Stimulated activated CD4-positive, alpha-beta T cell treated with anti-CD3 and anti-CD28 coated beads, Interleukin-1b, Interleukin-23, amount 100 ng/mL, for 24 hours (primary cell): ENCODE measurements at places on chromosomes 4 and X.

GRCh38 chr4:55635282-55635681 is 816 bp downstream of the NMU start:
- DNase-seq, result no peak

DNA sequence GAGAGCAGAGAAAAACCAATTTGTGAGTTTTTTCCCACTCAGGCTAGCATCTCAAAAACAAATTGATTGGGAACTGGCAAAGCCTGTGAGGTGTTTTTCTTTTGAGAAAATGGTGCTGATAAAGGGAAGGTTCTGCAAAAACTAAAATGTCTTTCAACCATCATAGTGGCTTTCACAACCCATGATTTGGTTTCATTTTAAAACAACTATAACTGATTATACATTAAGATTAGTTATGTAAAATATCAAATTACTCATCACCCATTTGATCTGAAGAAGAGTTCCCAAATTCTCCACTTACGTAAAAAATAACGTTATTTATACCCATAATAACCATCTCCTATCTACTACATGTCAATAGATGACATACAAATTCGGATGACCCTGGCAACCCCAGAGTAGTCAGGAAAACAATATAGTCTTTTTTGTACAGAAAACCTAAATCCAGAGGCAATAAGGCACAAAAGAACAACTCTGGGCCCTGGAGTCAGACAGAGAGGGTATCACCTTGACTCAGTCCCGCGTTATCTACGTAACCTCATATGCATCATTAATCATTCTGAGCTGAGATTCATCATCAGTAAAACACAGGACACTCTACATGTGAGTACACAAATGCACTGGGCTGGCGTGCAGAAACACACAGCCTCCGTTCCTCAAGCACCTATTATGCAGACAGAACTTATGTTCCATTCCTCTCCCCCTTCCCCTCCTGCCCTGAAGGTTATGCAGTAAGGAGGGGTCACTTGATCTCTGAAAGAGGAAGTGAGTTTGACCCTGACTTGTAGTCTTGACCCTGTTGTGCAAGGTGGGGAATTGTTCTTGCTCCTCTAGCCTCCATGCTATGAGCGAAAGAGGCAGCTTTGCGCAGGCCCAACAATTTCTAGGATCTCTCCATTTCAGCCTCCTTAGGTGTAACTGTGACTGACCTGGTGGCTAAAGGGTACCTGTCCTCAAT is 82.2 kb downstream of the SLC9A7 start:
- DNase-seq, result no peak

GRCh38 chr4:9898596-9899305 is 117.3 kb downstream of the DRD5 start:
- DNase-seq, result no peak

DNA sequence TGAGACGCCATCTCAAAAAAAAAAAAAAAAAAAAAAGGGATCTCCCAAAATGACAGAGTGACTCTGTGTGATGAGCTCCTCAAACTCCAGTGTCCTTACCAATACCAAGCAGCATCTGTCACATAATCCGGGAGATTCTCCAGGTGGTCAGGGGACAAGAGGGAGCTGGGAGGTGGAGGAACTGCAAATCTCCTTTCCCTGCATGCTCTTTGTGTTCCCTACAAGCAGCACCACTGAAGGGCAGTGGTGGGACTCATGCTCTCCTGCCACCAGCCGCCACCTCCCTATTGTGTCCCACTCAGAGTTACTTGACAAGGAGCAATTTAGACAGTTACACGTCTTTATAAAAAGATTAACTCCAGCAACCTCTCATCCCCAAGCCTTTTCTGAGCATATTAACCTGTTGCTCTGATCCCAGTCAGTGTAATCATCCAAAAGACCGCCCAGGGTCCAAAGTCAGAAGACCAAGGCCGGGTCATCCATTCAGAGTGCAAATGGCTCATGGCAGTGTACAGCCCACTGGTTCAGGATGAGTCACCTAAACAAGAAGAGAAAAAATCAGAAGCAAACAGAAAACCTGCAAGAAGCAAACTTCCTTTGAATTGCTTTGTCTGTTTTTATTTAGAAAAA is 23.6 kb downstream of the MGST2 start:
- no peak for DNase-seq

GRCh38 chrX:18893536-18893935 is 90.4 kb downstream of the PHKA2 start:
- no peak for DNase-seq

DNA sequence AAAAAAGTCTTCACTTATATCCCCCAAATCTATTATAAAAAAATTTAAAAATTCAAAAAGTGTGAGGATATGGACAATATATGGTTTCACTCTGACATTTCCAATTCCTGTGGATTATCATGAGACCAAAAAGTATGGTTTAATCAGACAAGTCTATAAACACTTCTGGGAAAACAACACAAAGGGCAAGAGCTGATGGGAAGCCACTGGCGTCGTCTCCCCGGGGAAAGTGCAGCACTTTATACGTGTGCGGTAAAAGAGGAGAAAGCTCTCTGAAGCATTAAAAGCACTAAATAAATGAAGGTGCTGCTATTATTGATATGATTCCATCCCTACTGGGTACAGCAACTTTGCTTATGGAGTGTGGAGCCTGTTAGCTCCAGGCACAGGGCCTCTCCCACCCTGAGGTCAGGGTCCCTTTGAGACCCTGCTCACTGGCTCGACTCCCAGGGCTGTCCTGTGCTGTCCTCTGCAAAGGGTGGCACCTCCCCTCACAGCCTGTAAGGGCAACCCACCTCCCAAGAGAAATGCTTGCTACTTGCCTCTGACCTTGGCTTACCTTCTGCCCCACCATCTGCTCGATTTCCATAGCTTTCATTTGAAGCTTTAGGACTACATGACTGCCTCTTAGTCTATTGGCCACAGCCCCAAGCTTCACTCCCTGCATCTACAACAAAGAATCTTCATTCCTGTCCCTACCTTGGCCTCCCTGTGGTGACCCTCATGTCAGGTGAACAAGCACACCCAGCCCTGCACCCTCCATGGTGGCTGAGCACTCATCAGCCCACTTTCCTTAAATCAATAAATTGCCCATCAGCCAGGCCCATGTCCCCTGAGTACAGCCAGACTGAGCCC is 248.6 kb downstream of the HNRNPD start:
- no peak for DNase-seq

DNA sequence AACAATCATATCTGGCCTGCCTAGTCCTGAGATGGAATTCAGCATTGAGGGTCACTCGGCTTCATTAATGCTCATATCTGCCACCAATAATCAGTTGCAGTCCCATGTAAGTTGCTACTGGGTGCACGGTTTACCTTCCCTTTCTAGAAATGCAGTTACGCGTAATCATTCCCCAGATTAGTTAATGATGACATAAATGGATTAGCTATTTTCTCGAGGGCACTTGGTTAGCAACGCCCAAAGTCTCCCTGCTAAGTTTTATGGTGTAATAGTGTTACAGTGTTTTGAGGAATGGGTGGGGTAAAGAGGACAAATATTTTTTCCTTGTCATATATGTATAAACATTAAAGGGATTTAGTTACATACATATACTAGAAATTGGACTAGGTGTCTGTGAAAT is 118.8 kb downstream of the MID1 start:
- DNase-seq, result no peak

- no peak for DNase-seq
Observed at GRCh38 chr4:184282895-184283654, 65.4 kb upstream of the ENPP6 start.

GRCh38 chr4:2961811-2962441 is 1.3 kb downstream of the NOP14 start:
- DNase-seq, result peak; percentile 46

DNA sequence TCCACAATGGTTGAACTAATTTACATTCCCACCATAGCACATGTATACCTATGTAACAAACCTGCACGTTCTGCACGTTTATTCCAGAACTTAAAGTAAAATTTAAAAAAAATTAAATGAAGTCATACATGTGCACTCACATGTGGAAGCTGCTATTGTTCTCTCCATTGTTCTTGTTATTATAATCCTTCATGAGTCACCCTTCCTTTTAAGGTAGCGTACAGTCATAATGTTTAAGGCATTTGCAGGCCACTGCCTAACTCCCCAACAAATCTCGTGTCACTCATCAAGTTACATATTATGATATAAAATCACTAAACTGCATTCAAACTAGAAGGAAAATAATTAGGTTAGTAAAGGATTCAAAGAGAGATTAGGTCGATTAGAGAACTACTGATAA is 63.6 kb downstream of the SLC7A11 start:
- DNase-seq, result no peak

GRCh38 chrX:119118780-119119395 is 8.7 kb downstream of the KIAA1210 start:
- no peak for DNase-seq

DNA sequence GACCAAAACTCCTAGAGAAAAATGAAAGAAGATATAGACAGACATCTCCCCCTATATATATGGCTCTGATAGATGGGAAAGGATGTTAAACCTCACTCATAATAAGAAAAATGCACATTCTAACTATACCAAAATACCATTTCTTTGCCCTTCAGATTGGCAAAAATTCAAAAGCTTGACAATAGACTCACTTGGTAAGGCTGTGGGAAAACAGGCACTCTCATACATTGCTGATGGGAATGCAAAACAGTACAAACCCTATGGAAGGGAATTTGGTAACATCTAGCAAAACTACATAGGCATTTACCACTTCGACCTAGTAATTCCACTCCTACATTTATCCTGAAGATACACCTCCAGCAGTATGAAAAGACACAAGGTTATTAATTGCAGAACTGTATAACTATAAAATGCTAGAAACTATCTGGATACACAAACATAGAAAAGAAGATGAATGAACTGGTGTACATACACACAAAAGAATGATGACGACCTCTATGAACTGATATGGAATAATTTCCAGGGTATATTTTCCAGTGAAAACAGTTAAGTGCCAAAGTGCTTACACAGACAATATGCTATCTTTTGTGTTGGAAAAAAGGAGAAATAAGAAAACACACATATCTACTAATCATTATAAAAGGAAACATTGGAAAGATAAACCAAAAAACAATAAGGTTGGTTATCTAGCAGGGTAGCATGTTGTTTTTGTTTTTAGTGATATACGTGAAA is 48.5 kb downstream of the WDFY3 start:
- no peak for DNase-seq

DNA sequence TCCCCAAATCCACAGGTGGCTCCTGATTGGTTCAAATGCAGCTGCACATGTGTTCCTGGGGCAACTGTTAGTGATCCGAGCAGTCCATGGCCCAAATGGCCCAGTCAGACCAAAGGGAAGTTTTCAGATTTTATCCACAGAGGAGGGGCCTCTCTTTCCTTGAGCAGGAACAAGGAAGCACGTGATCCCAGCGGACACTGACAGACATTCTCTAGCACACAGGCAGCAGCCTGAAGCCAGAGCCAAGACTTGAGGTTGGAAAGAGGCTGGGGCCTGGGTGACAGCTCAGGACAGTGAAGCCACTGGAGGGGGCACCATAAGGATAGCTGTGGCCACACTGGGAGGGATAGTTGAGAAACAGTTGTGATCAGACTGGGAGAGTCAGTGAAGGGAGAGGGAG is 3.5 kb upstream of the ZFP92 start:
- no peak for DNase-seq

DNA sequence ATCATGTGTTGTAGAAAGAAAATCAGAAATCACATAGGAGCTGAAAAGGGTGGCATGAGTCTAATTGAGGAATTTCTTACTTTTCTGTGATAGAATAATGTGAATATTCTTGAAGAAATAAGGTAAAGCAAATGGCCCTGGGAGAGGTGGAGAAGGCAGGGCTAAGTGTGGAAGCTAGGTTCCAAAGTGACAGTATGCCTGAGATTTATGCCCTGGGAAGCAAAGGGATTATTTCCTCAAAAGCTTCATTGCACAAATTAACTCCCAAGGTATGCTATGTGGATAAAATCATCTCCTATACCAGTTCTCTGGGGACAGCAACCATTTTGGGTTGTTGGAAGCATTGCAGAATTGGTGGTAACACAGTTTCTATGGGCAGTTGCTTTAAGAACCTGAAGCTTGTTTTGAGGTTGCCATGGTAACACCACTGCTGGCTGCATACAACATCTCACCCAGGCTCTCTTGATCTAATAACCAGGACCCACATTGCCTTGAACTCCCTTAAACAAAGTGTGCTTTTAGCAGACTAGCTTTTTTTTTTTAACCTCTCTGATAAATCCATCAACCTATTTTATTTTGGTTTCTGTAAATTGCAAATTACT is 21.0 kb downstream of the MAOA start:
- DNase-seq, result no peak

GRCh38 chrX:149506349-149506748 is 1.2 kb upstream of the IDS start:
- no peak for DNase-seq
